ENCODE measurements at places on chromosomes 5 and 9.

- DNase-seq: peak; percentile 33
Measured at GRCh38 chr9:78973907-78974306, 597.9 kb upstream of the TLE4 start.

DNA sequence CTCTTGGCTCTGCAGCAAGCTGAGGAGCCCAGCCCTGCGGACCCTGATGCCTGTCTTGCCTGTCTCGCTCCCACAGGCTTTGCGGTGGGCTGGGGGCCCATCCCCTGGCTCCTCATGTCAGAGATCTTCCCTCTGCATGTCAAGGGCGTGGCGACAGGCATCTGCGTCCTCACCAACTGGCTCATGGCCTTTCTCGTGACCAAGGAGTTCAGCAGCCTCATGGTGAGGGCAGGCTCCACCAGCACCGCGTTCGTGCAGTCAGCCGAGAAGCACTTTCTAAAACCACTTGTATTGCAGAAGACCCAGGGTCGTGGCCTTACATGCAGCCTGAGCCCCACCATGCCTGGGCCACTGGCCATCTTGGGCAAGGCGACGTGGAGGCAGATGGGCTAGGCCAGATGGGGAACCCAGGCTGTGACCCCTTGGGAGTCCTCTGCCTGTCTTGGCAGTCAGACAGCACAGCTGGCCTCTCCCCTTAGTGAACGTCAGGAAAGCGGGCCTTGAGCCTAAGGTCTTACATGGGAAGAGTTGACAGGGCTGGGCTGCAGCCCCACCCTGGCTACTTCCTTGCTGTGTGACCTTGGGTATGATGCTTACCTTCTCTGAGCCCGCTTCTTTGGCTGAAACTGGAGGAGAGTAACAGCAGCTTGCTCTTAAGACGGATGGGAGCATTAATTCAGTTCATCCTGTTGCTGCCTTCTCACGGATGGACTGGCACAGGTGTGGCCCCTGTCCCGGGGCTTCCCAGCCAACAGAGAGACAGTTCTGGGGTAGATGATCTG lies 8.6 kb downstream of the SLC2A8 start:
- DNase-seq: no peak

DNA sequence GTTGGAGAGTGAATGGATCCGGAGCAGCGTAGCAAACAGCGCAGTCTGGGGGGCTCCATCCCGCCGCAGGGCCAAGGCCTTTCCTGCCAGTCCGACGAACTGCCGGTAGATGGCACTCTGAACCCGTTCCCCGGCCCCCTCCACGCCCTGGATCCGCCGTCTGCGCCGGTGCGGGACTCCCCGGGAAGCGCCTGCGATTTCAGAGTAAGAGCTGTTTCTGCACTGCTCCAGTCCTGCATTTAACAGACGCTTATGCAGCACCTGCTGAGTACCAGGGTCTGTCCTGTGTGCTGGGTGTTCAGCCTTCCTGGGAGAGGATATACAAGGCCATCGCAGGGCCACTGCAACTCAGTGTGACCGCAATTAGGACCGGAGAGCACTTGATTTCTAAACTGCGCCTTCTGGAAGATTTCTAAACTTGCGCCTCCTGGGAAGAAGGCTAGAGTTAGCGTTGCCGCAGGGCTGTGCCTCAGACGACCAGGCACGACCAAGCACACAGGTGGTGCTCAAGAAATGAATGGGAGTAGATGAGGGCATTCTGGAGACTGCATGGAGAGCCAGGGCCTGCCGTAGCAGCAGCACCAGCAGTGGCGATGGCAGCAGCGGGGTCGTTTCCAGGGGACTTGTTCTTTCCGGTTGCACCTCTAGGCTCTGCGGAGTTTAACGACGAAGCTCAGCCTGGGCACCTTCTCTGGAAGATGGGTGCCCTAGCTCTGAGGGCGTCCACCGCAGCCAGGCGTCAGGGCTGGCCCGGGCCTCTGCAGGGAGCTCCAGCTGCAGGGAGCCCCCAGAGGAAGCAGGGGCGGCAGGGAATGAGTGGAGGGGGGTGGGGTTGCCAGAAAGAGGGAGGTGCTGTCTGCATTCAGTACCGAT lies 14.3 kb upstream of the TIFAB start:
- DNase-seq: peak; percentile 95

- no peak for DNase-seq
Measured at GRCh38 chr5:74421377-74421776, 219.2 kb downstream of the ENC1 start.

DNA sequence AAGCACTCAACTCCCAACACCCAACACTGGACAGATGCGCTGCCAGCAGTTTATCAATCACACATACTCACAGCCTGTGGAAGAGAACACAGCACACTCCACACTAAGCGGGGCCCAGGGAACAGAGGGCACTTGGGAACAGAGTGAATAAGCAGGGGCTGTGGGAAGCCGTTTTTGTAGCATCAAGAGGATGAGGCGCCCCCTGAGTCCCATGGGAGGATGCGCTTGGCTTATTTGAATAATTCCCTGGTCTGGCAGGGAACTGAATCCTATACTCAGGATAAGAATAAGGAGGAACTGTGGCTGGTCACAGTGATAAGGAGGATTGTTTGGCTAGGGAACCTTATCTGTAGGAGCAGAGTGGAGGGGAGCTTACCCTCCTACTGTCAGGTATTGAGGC lies 96.1 kb upstream of the DNAH5 start:
- DNase-seq: no peak

DNA sequence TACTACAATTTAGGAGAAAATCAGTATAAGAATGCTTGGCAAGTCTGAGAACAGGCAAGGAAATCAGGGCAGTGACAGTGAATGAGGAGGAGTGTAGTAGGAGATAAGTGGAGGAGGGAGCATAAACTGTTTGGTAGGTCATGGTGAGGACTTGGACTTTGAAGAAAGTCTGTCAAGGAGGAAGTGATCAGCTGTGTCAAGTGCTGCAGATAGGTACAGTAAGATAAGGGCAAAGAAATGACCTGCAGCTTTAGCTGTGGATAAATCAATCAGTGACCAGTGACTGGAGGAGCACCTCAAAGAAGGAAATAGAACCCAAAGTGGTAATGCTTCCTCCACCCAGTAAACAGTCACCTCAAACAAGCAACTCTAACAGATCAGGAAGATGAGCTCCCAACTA lies 106.3 kb downstream of the RAPGEF6 start:
- no peak for DNase-seq

DNA sequence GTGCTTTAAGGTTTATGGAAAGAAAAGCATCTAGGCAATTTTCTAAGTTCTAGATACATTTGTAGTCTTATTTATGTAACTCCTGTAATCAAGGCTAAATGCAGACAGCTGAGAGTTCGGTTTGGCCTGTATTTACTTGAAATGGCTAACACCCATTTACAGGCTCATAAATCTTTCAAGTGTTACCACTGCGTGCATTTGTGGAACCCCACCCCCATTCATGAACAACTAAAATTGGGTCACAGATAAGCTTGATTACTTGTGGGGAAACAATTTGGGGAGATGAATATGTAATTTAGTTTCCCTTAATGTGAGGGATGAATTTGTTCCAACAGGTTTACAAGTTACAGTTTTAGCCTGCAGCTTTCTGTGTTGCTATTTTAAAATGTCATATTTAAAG lies 360.6 kb downstream of the ARRDC3 start:
- no peak for DNase-seq

GRCh38 chr9:7209016-7209715 lies 451.4 kb downstream of the KDM4C start:
- no peak for DNase-seq

GRCh38 chr5:180090098-180090768 lies 18.7 kb upstream of the RNF130 start:
- DNase-seq: peak; percentile 91

DNA sequence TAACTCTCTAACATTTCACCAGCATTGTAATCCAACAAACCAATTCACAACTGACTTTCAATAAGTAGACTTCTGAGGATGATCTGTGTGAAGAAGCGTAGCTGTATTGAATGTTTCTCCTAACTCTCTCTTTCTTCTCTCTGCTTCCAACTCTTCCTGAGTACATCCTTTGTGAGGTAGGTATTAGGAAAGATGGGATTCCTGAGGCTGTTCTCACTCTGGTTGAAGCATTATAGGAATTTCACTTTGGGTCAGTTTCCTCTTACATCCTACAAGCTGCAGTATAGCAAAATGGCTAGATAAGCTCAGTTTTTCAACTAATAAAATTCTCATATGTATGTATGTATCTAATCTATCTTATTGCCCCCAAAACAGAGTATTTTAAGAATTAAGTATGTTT lies 702.8 kb downstream of the CETN3 start:
- DNase-seq: no peak

GRCh38 chr9:69380811-69381210 lies 55.8 kb downstream of the ENTREP1 start:
- DNase-seq: no peak

DNA sequence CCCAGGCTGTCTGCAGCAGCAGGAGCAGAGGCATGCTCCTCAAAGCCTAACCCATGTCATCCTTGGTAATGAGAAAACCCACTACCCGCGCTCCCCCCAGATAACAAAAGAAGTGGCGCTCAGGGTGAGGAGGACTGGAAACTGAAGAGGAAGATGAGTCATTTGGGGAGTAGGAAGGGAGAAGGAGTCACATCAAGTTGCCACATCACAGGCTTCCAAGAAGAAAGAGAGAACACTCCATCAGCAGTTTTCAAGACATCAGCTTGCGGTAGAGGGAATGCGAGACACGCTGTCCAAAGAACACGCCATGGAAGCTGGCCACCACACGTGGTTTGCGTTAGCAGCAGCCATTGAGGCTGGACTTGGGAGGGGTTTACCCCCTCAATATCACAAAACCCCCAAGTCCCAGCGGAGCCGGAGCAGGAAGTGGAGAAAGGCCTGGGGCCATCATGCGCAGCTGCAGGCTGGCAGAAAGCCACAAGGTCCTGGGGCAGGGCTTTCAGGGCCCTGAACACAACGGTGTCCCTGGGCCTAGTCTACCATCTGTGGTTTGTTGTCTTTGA lies 41.5 kb downstream of the SH3PXD2B start:
- DNase-seq: peak; percentile 88

DNA sequence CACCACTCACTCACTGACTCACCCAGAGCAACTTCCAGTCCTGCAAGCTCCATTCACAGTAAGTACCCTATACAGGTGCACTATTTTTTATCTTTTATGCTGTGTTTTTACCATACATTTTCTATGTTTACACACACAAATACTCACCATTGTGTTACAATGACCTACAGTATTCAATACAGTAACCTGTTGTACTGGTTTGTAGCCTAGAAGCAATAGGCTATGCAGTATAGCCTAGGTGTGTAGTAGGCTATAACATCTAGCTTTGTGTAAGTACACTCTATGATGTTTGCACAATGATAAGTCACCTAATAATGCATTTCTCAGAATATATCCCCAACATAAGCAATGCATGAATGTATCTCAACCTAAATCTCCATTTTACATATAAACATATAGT lies 541.1 kb downstream of the NR2F1-AS1 start:
- DNase-seq: no peak

DNA sequence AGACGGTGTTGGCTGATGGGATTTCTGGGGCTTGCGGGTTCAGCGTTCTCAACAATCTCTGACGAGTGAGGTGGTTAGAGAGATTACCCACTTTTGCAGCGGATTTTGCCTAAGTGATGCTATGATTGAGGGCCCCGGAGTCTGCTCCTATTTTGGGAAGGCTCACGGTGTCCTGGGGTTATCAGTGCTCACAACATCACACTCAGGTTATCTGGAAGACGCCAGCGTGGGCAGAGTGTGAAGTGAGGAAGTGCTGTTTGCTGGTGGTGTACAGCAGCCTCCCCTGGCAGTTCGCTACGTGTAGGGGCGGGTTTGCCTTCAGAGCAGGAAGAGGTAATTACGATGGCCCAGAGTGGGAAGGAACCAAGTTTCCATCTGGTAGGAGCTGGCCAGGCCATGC lies 341.2 kb upstream of the IRX2 start:
- no peak for DNase-seq

DNA sequence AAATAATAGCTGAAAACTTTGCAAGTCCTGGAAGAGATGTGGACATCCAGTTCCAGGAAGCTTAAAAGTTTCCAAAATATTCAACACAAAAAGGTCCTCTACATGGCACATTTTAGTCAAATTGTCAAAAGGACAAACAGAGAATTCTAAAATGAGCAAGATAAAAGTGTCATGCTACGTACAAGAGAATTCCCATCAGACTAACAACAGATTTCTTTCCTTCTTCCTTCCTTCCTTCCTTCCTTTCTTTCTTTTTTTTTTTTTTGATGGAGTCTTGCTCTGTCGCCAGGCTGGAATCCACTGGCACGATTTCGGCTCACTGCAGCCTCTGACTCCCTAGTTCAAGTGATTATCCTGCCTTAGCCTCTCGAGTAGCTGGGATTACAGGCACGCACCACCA lies 39.3 kb downstream of the BTNL8 start:
- DNase-seq: no peak

GRCh38 chr9:72443855-72444254 lies 77.6 kb upstream of the TMC1 start:
- no peak for DNase-seq

DNA sequence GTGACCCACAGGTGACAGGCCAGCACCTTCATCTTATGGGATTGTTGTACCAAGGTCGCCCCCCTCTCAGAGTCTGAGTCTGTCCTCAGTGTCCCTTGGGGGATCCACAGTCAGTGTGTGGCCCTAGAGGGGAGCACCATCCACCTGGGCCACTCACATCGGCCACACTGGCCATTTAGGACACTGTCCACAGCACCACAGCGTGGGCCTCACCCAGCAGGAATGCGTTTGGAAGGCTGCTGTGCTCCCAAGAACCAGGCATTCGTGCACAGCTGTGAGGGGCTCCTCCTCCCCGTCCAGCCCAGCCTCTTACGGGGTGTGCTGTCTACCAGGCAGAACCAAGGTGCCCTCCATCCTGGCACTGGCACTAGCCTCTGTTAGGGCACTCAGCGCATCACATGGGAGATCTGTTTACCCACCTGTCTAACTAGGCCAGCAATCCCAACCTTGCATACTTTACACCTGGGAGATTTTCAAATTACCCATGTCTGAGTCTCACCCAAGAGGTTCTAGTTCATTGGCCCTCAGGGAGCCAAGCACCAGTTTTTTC lies 24.5 kb upstream of the UBE2QL1 start:
- DNase-seq: no peak

Measured in AG20443 (cell line).